NCI-H2107 (cell line): ENCODE measurements at places on chromosomes 3 and 15.

DNA sequence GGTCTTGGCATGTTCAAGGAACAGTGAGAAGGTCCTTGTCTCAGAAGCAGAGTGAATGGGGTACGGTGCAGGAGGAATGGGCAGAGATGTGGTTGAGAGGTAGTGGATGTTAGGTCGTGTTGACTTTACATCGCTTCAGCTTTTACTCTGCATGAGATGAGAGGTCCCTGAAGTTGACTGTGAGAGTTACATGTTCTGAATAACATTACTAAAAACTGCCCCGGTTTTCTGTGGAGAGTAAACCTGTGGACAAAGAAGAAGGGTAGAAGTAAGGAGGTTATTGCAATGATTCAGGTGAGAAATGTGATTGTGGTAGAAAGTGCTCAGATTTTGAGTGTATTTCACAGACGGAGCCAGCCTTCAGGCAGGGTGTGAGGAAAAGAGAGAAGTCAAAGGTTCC lies 105.6 kb downstream of the ARNT2 start:
- DNase-seq: no peak

DNA sequence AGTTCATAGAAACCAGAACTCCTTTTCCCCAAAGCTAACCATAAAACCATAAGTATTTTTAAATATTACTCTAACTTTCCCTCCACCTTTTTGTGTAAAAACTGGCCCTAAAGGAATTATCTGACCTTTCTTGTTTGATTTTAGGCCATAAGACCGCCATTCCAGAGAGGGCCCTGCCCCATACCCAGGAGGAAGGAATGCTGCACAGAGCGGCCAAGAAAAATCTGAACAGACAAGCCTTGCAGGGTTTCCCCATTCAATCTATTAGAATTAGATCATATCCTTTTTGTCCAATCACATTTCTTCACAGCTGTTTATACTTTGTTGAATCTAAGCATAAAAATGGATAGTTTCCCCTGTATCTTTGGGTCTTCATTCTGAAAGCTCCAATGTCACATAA lies 97.1 kb downstream of the B3GALNT1 start:
- DNase-seq: no peak

GRCh38 chr3:35201211-35201610 lies 438.1 kb upstream of the ARPP21 start:
- DNase-seq: no peak

DNA sequence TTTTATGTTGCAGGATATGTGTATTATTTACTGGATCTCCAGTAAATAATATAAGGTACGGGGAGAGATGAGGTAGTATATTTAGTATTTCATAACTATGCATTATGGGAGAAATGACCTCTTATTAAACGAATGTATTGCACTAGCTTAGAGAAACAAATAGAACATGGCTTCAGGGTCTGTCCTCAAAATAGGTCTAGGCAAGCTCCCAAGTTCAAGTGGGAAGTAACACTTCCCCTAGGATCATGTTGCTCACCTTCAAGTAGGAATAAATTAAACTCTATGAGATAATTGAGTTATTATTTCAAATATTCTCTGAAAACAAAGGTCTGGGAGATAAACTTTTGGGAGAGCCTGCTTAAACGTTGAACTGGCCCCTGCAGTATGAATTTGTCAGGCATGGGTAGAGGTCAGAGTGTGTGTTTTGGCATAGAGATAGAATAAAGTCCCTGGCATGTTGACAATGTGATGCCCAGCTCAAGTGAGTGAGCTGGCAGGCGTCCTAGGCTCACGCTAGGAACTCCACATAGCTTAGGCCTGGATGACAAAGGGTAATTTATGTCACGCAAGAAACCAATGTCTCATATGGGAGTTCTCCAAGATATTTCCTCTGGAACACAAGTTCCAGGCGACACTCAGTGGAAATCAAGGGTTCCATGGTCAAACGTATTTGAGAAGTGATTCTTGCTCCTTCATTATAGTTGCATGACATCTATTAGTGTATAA lies 236.8 kb downstream of the CACNA2D3 start:
- DNase-seq: no peak

DNA sequence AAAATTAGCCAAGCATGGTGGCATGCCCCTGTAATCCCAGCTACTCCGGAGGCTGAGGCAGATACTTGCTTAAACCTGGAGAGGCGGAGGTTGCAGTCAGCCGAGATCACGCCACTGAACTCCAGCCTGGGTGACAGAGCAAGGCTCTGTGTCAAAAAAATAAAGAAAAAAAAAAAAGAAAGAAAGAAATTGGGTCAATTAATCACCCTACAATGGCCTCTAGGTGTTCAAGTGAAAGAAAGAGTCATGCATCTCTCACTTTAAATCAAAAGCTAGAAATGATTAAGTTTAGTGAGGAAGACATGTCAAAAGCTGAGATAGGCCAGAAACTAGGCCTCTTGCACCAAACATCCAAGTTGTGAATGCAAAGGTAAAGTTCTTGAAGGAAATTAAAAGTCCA lies 44.9 kb upstream of the GSK3B start:
- DNase-seq: no peak
